ENCODE measurements at places on chromosomes 2 and 18.

- DNase-seq = no peak
These were observed 10.7 kb upstream of the WDSUB1 start for GRCh38 chr2:159297042-159297707.

DNA sequence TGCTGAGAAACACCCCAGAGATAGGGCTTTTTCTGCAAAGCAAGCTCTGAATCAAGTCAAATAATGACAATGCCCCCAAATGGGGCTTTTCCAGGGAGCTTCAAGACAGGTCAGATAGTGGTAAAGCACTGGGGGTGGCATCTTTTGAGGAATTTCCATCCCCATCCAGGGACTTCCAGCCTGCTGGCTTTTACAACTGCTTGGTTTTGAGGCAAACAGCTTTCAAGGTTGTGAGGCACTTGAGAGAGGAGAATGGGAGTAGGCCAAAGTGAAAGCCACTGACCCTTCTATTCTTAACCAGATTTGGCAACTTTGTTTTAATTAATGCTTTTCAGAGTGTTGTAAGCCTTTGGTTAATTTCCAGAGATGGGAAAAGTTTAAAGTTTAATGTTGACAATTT, 762.0 kb upstream of the POU3F3 start:
- no peak for DNase-seq

DNA sequence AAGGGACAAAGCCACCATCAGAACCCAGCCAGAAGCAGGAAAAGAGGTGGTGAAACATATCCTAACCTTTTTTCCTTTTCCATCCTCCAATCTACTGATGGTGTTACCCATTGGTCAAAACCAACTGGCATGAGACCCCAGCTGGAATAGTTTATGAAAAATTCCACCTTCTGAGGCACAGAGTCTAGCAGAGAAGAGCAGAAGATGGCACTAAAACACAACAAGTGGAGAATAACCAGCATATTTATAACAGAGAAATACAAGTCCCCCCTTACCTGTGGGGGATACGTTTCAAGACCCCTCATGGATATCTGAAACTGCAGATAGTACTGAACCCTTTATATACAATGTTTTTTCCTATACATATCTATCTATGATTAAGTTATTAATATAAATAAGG, 4.9 kb upstream of the INPP1 start:
- DNase-seq = no peak

- DNase-seq = no peak
These were observed 54.2 kb downstream of the ZCCHC2 start for GRCh38 chr18:62576845-62577512.

DNA sequence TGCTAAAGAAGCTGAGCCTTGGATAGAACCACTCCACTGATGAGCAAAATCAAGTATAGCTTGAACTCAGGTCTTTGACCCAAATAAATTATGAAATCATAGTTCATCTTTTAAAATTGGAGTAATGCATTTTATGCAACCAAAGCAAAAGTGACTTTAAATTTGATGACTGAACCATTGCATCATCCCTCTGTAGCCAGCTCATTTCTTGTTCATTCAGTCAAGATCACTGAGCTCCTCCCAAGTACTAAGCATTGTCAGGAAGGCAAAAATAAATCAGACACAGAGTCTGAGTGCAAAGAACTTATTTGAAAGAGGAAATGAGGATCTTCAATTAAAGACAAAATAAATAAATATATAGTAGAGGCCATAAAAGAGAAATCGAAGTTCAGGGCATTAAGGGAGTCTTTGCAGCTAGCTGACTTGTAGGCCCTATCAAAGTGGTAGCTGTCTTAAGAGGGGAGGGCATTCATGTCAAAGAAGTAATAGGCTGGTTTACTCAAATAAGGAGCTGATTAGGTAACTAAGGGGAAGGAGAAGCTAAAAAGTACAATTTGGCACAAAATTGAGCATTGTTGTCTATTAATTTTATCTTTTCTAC, 411.8 kb downstream of the MTX2 start:
- no peak for DNase-seq

- no peak for DNase-seq
These were observed 3.7 kb upstream of the MTCL1 start for GRCh38 chr18:8701546-8702118.

GRCh38 chr2:9118383-9118960, 88.1 kb upstream of the ASAP2 start:
- DNase-seq = peak; percentile 11

DNA sequence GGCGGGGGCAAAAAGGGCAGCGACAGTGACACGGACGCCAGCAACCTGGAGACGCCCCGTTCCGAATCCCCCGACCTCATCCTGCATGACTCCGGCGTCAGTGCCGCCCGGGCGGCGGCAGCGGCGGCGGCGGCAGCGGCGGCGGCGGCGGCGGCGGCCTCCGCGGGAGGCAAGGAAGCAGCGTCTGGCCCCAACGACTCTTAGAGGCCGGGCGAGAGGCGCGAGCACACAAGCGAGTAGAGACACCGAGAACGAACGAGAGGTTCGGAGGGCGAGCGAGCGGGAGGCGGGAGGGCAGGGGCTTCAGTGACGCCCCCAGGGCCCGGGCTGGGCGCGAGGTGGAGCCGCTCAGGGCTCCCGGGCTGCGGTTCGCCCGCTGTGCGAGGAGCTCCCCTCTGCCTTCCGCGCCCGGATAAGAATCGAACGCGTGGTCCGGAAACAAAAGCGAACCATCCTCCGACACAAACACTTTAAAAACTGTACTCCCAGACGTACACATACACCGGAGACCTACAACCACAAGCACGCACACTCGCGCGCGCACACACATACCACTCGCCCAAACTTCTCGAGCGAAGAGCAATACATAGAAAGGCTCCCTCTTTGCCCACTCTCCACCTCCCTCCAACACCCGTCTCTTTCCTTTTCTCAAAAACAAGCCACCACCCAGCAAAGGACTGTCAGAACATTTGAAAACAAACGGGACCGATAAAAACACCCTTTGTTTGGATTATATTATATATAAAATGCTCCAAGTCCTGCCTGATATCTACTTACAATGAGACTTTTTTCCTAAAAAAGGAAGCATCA, 2.8 kb downstream of the SP9 start:
- DNase-seq = peak; percentile 77
